ENCODE measurements at places on chromosomes 7 and 10.

GRCh38 chr7:112533591-112533990 lies 52.8 kb downstream of the LSMEM1 start:
- H3K36me3 ChIP-seq: no peaks in the 10 kb centered on the region
- no peak overlapping the region for H3K4me3 ChIP-seq
- peaks cover 11% of the 10 kb centered on the region for H3K27me3 ChIP-seq
- DNase-seq: no peak
- no peak overlapping the region for H3K27ac ChIP-seq
- H3K4me1 ChIP-seq: no peaks in the 10 kb centered on the region

DNA sequence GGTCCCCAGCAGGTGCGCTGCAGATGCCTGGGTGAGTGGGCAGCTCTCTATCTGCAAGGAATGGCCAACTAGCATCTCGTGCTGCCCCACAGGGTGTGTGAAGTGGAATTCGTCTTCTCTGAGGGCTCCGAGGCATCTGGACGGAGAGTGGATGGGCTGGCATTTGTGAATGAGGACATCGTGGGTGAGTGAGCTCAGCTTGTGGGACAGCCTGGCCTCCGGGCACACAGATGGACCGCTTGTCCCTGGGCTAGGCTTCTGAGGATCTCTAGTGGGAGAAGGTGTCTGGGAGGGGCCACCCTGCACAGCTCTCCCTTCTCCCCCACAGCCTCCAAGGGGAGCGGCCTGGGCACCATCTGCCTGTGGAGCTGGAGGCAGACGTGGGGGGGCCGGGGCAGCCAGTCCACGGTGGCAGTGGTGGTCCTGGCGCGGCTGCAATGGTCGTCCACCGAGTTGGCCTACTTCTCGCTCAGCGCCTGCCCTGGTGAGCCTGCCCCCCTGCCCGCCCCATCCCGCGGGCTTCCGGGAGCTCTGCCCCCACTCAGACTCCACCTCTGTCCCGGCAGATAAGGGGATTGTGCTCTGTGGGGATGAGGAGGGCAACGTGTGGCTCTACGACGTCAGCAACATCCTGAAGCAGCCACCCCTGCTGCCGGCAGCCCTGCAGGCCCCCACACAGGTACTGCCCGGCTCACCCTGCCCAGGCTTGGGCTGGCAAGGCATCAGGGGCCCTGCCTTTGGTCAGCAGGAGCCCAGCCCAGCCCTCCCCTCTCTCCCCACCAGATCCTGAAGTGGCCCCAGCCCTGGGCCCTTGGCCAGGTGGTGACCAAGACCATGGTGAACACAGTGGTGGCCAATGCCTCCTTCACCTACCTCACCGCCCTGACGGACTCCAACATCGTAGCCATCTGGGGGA lies 6.3 kb downstream of the POLR2J start:
- no peak overlapping the region for H3K27ac ChIP-seq
- no peaks in the 10 kb centered on the region for H3K27me3 ChIP-seq
- H3K4me3 ChIP-seq: no peak overlapping the region
- no peaks in the 10 kb centered on the region for H3K4me1 ChIP-seq
- H3K36me3 ChIP-seq: peaks cover 26% of the 10 kb centered on the region
- no peak for DNase-seq

- no peak overlapping the region for H3K27ac ChIP-seq
- no peaks in the 10 kb centered on the region for H3K4me1 ChIP-seq
- H3K27me3 ChIP-seq: no peaks in the 10 kb centered on the region
- no peaks in the 10 kb centered on the region for H3K36me3 ChIP-seq
- no peak overlapping the region for H3K4me3 ChIP-seq
Measured at GRCh38 chr10:48504141-48504885, 100.6 kb downstream of the ARHGAP22 start.

- no peaks in the 10 kb centered on the region for H3K4me1 ChIP-seq
- H3K27me3 ChIP-seq: no peaks in the 10 kb centered on the region
- DNase-seq: no peak
- H3K4me3 ChIP-seq: no peak overlapping the region
- no peaks in the 10 kb centered on the region for H3K36me3 ChIP-seq
Measured at GRCh38 chr7:133623721-133624120, 370.8 kb downstream of the EXOC4 start.

- peaks cover 6% of the 10 kb centered on the region for H3K27me3 ChIP-seq
- no peak for DNase-seq
- no peaks in the 10 kb centered on the region for H3K36me3 ChIP-seq
- H3K4me3 ChIP-seq: no peak overlapping the region
Measured at GRCh38 chr10:125550362-125550761, 132.6 kb downstream of the TEX36 start.

DNA sequence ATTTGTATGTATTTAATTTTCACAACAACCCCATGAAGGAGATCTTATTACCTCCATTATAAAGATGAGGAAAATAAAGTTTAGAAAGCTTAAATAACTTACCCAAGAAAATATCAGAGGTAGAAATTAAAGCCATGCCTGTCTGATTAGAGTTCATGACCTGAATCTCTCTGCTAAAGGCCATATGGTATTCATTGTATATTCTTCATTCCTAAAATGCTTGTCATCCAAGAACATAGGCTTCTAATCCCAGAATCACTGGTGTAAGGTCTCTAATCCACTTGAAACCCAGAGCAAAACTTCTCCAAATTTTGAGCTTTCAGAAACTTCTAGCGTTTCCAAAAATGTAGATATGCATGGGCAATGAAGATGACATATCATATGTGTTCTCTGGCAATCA lies 72.3 kb upstream of the YAE1 start:
- H3K4me3 ChIP-seq: no peak overlapping the region
- no peaks in the 10 kb centered on the region for H3K36me3 ChIP-seq
- DNase-seq: no peak
- H3K4me1 ChIP-seq: no peaks in the 10 kb centered on the region
- no peak overlapping the region for H3K27ac ChIP-seq

GRCh38 chr10:120492346-120492745 lies 35.3 kb downstream of the PLPP4 start:
- H3K36me3 ChIP-seq: no peaks in the 10 kb centered on the region
- no peak overlapping the region for H3K27ac ChIP-seq
- no peak for DNase-seq

DNA sequence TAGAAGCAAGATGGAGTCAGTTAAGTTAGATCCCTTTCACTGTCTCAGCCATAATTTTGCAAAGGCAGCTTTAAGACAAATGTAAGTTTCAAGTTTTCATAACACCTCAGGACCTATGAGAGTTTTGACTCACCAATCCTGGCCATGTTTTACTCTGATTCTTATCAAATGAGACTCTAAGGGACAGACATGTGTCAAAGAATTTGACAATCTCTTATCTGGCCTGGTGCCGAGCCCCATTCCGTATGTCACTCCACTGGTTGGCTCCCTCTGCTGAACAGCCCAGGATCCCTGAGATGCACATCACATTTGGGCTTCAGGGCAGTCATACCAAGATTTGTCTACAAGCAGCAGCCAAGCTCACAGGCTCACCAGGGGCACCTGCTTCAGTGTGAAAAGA lies 187.6 kb upstream of the STK17A start:
- H3K36me3 ChIP-seq: no peaks in the 10 kb centered on the region
- H3K27ac ChIP-seq: no peak overlapping the region
- no peak overlapping the region for H3K4me3 ChIP-seq

DNA sequence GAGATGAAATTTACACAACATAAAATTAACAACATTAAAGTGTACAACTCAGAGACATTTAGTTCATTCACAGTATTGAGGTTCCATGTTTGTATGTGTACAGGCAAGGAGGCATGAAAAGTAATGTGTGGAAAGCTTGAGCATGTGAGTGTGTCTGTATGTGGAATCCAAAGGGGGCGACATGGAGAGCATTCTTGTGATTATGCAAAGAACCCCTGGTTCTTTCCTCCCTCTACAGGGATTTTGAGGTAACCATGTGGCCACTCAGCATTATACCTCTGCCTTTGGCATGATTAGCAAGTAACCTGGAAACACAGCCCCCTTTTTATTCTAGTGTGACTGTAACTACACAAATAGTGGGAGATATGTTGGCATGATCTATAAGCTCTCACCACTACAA lies 21.0 kb downstream of the OR2F1 start:
- no peaks in the 10 kb centered on the region for H3K4me1 ChIP-seq
- no peaks in the 10 kb centered on the region for H3K27me3 ChIP-seq
- no peaks in the 10 kb centered on the region for H3K36me3 ChIP-seq
- no peak overlapping the region for H3K4me3 ChIP-seq
- peak; percentile 34 for DNase-seq

DNA sequence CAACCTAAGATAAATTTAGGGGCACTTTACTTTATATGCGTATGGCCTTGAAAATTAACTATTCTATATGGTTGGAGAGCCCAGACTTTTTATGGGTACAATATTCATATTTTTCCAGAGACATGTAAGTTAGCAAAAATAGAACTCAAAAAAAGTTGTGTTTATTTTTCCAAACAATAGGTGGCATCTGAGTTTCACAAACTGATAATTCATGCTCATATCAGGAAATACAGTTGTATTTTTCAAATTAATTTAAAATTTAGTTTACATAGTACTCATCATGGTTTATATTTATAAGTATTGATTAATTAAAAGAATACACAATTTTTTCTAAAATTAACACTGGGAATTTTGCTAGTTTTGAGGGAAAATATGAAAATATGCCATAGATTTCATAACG lies 34.6 kb downstream of the ANKRD7 start:
- no peak overlapping the region for H3K4me3 ChIP-seq
- no peak overlapping the region for H3K27ac ChIP-seq
- H3K36me3 ChIP-seq: no peaks in the 10 kb centered on the region
- no peaks in the 10 kb centered on the region for H3K27me3 ChIP-seq
- no peaks in the 10 kb centered on the region for H3K4me1 ChIP-seq

GRCh38 chr7:105015390-105015965 lies 1.5 kb downstream of the KMT2E start:
- no peaks in the 10 kb centered on the region for H3K27me3 ChIP-seq
- peak; percentile 73 for DNase-seq
- peaks cover under 1% of the 10 kb centered on the region for H3K36me3 ChIP-seq
- H3K27ac ChIP-seq: peak overlapping the region; percentile 100

DNA sequence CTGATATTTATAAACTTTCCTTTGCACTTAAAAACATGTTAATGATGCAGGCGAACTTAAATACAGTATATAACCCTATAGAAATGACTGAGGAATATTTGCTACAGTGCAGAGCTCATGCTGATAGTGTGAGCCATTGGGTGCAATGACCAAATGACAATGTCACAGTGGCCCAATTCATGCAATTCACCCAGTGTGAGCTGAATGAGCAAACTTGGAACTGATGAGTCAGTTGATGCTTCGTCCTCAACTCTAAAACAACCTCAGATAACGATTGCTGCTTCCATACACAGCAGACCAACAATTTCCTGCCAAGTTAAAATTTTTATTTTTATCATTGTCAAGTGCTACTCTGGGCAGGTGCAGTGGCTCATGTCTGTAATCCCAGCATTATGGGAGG lies 12.1 kb upstream of the ZC3HAV1L start:
- H3K36me3 ChIP-seq: peaks cover 2% of the 10 kb centered on the region
- H3K27me3 ChIP-seq: no peaks in the 10 kb centered on the region
- no peak overlapping the region for H3K27ac ChIP-seq
- no peak overlapping the region for H3K4me3 ChIP-seq
- peaks cover 4% of the 10 kb centered on the region for H3K4me1 ChIP-seq
- no peak for DNase-seq

GRCh38 chr7:50262916-50263690 lies 41.4 kb upstream of the IKZF1 start:
- H3K27ac ChIP-seq: peak overlapping the region; percentile 41
- H3K4me1 ChIP-seq: peaks cover 20% of the 10 kb centered on the region
- no peaks in the 10 kb centered on the region for H3K36me3 ChIP-seq
- H3K4me3 ChIP-seq: no peak overlapping the region

GRCh38 chr7:40604601-40605438 lies 470.0 kb downstream of the SUGCT start:
- no peaks in the 10 kb centered on the region for H3K27me3 ChIP-seq
- no peaks in the 10 kb centered on the region for H3K36me3 ChIP-seq
- no peak overlapping the region for H3K4me3 ChIP-seq
- H3K27ac ChIP-seq: no peak overlapping the region
- no peaks in the 10 kb centered on the region for H3K4me1 ChIP-seq

DNA sequence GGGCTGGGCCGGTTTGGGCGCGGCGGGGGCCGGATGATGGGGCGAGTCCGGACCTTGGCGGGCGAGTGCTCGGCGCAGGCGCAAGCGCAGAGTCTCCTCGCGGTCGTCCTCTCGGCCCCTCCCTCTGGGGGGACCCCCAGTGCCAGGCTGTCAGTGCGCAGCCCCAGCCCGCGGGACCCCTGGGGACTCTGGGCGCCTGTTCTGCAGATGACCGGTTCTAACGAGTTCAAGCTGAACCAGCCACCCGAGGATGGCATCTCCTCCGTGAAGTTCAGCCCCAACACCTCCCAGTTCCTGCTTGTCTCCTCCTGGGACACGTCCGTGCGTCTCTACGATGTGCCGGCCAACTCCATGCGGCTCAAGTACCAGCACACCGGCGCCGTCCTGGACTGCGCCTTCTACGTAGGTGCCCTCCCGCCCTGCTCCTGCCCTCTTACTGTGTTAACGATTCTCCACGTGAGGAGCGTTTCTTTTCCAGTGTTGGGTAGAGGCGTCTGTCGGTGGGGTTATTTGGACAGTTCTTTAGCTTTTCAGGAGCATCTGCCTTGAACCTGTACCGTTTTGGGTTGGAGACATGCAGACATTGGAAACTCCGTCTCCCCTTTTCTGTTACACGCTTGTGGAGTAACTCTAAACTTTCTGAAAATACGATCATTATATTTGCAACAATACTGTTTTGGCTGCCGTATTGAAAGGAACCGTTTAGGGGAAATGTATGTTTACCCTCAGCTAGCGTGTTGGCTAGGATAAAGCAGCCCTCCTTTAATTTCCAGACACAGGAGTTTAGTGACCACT lies 706 bp downstream of the BUB3 start:
- H3K36me3 ChIP-seq: peaks cover 47% of the 10 kb centered on the region
- H3K27me3 ChIP-seq: peaks cover 14% of the 10 kb centered on the region
- H3K27ac ChIP-seq: peak overlapping the region; percentile 89
- H3K4me1 ChIP-seq: peaks cover 15% of the 10 kb centered on the region

- peaks cover 3% of the 10 kb centered on the region for H3K27me3 ChIP-seq
- no peaks in the 10 kb centered on the region for H3K4me1 ChIP-seq
- DNase-seq: peak; percentile 28
- H3K36me3 ChIP-seq: no peaks in the 10 kb centered on the region
- H3K4me3 ChIP-seq: no peak overlapping the region
Measured at GRCh38 chr10:77297393-77297739, 340.2 kb downstream of the KCNMA1 start.

DNA sequence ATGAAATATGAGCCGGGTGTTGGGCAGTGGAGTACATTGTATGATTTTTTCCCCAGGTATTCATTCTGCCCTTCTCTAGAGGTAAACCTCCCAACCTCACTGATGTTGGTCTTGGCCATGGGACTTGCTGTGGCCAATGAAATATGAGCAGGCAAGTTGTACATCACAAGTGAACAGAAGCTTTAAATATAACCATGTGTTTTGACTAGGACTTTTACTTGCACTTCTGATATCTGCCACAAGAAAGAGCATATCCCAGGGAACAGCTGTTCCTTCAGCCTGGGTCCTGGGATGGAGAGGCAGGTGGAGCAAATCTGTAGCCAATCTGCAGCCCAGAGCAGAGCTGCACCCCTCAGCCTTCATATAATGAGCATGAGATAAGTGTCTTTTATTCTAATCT lies 109.8 kb upstream of the PALS2 start:
- H3K27ac ChIP-seq: no peak overlapping the region
- H3K27me3 ChIP-seq: no peaks in the 10 kb centered on the region
- H3K4me1 ChIP-seq: no peaks in the 10 kb centered on the region
- H3K36me3 ChIP-seq: no peaks in the 10 kb centered on the region

All from A673 (cell line).